ENCODE measurements at places on chromosomes 16 and 17. TPM values are rescaled to one million over a fixed set of nuclear protein-coding genes. Genes with fewer than 3 reads are reported as not detected.

ZNF778 gene
- total RNA-seq: 8.8 TPM

SLC35G6 gene
- total RNA-seq: not detected

FOXC2 gene
- 1.3 TPM for total RNA-seq

GRCh38 chr16:50050802-50051201 lies 15.0 kb upstream of the HEATR3 start:
- DNase-seq: no peak

DNA sequence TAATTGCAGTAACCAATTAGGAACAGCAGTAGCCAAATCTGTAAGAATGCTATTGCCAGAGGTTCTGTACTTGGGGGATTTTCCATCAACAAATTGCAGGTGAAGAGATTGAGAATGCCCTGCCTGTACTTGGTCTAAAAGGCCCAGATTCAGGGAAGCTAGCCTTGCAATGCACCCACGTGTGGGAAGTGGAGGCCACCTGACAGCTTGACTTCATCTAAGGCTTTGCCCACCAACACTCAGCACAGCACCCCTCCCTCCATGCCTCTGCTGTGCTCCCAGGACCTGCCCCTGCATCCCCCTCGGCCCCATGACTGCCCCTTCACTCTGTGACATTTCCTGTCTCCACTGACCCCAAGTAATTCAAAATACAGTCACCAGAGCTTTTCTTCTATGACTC lies 79.1 kb upstream of the CDH5 start:
- DNase-seq: no peak

GRCh38 chr17:12064395-12064794 lies 43.7 kb downstream of the MAP2K4 start:
- DNase-seq: no peak
